Kidney glomerular epithelial cell (primary cell): ENCODE measurements at places on chromosomes 12 and 14.

DNA sequence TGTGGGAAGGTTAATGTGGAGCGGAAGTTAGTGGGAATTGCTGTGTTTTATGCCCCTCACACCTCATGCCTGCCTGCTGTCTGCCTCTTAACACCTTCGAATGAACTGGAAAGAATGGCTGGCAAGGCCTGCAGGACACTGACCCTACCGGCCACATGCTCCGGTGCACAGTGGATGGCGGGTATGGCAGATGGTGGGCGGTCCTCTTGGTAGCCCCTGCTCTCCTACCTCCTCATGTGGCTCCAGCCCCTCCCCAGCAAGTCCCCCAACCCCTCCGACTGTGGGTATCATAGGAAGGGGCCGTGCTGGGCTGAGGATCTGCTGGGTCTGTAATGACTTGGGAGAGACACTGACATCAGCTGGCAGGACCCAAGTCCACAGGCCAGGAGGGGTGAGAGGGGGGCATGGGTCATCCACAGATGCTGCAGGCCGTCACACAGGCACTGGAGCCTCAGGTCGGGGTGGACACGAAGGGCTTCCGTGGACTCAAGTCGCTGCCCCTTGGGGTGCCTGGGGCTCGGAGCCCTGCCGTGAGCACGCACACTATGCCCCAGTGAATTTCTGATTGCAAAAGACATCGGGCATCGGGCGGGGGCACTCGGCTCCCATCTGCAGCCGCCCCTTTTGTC lies 77.4 kb downstream of the KIF26A start:
- DNase-seq = no peak

GRCh38 chr14:63672417-63673180 lies 30.9 kb upstream of the WDR89 start:
- DNase-seq = peak; percentile 84

DNA sequence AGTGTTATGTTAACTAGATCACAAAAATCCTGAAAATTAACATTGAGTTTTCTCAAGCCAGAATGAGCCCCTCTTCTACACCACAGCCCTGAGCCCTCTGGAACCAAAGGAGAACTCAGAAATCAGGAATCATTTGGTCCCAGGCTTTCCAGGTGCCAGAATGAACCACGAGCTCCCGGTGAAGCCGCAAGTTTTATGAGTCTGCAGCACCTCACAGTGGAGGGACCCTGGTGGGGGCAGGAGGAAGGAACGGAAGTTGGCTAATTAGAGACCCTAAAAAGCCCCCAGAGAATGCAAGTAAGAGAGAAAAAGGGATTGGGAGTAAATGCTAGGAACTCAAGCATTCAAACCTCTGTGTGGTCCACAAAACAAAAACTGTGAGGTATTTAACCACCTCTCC lies 52.9 kb upstream of the BCL2L14 start:
- DNase-seq = no peak

GRCh38 chr12:93818488-93819049 lies 141.4 kb downstream of the CRADD start:
- no peak for DNase-seq

DNA sequence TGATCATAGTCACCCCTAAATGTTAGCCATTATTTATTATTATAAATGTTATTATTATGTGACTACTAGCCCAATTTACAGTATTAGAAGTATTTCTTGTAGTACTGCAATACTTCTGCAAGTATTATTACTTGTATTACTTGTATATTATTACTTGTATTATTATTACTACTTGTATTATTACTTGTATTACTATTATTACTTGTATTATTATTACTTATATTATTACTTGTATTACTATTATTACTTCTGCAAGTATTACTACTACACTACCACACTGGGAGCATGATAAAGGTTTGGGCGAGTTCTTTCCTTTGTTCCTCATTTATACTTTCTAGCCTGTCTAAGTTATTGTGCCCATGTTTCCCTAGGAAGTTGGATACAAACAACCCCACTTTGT lies 67.9 kb downstream of the NOS1 start:
- no peak for DNase-seq

- DNase-seq = no peak
Measured at GRCh38 chr12:47799357-47799955, 20.2 kb downstream of the HDAC7 start.

- no peak for DNase-seq
Measured at GRCh38 chr14:39446131-39446744, 14.0 kb upstream of the FBXO33 start.

GRCh38 chr14:31947680-31948595 lies 129.2 kb upstream of the ARHGAP5 start:
- DNase-seq = no peak
